ENCODE measurements at places on chromosomes 12 and 14. TPM values are rescaled to one million over a fixed set of nuclear protein-coding genes. Genes with fewer than 3 reads are reported as not detected.

The TAS2R14 gene
- 5.3 TPM for total RNA-seq

The TMEM179 gene
- 42.0 TPM for total RNA-seq

The DTX1 gene
- total RNA-seq, result 18.3 TPM

The DPPA3 gene
- total RNA-seq, result not detected

The HOXC12 gene
- total RNA-seq, result not detected

The NEUROD4 gene
- 2.9 TPM for total RNA-seq

The CMKLR1 gene
- total RNA-seq, result 1.2 TPM

The CLEC6A gene
- not detected for total RNA-seq

The BTBD7 gene
- 54.6 TPM for total RNA-seq

The LTB4R2 gene
- total RNA-seq, result 1.6 TPM

The DCN gene
- 41.6 TPM for total RNA-seq

The NPFF gene
- total RNA-seq, result not detected

The C1S gene
- 6.5 TPM for total RNA-seq

The SLC6A15 gene
- total RNA-seq, result 81.1 TPM

The KRT6A gene
- total RNA-seq, result not detected

The B4GALNT1 gene
- total RNA-seq, result 37.5 TPM

The PCED1B gene
- total RNA-seq, result 0.41 TPM

The SRGAP1 gene
- total RNA-seq, result 40.8 TPM

The IL26 gene
- not detected for total RNA-seq

The RNU6-8 gene
- total RNA-seq, result not detected

The A2ML1 gene
- total RNA-seq, result 0.41 TPM

The TDRD9 gene
- total RNA-seq, result 6.5 TPM

The NXPH4 gene
- total RNA-seq, result 0.82 TPM

The CPNE6 gene
- total RNA-seq, result 35.5 TPM

The TAS2R10 gene
- 2.4 TPM for total RNA-seq

The PLBD1 gene
- 1.6 TPM for total RNA-seq

The SLC17A8 gene
- total RNA-seq, result 11.0 TPM

The TPPP2 gene
- not detected for total RNA-seq

The ART4 gene
- total RNA-seq, result not detected

The SERPINA9 gene
- total RNA-seq, result not detected

The CLEC2D gene
- total RNA-seq, result 15.5 TPM

The LRTM2 gene
- total RNA-seq, result 1.6 TPM

The ANAPC5 gene
- total RNA-seq, result 142 TPM

The EFCAB11 gene
- 5.3 TPM for total RNA-seq

The FITM1 gene
- 0.41 TPM for total RNA-seq

The TEX22 gene
- 0.41 TPM for total RNA-seq

The PCNX1 gene
- 155 TPM for total RNA-seq

The APOF gene
- not detected for total RNA-seq

The COA8 gene
- 38.3 TPM for total RNA-seq

The PZP gene
- total RNA-seq, result under 0.01 TPM

The CCT2 gene
- total RNA-seq, result 297 TPM

The GPR132 gene
- total RNA-seq, result 1.2 TPM

The MFAP5 gene
- 0.41 TPM for total RNA-seq

The GPR68 gene
- total RNA-seq, result 4.9 TPM
